ENCODE measurements at places on chromosomes 1 and 21. TPM values are rescaled to one million over a fixed set of nuclear protein-coding genes. Genes with fewer than 3 reads are reported as not detected.

DNA sequence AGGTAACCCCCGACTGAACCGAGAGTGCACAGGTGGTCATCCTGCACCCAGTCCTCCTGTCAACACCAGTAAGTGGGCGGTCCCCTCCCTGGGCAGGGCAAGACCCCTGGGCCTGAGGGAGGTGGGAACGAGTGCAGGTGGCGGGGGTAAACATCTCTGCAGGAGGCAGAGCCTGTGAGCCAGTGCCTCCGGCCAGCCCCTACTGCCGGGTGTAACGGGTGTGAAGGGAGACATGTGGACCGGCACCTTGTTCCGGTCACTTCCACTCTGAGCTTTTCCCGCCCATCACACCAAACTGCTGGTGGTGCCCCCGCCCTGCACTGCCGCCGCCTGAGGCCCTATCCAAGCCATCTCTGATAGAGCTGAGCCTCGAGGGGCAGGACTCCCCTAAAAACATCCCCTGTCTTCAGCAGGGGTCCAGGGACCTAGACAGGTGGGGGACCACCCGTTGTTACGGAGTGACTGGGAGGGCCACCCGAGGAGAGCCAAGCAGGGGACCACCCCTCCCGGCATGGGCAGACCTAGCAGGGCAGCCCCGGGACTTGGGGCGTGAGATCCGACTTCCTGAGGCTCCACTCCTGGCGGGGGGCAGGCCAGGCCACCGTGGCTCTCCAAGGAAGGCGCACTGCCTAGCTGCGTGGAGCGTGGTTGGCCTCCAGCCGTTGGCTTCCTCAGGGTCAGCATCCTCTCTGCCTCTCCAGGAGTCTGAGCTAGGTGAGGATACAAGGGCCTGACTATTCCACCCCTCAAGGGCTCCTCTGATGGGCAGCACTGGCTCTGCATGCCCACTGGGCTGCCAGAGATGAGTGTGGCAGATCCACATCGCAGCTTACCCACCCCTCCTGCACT lies 43.8 kb upstream of the LBR start:
- H3K27me3 ChIP-seq = no peaks in the 10 kb centered on the region
- no peak overlapping the region for H3K27ac ChIP-seq
- DNase-seq = no peak
- H3K4me3 ChIP-seq = no peak overlapping the region
- no peaks in the 10 kb centered on the region for H3K36me3 ChIP-seq

- H3K4me3 ChIP-seq = no peak overlapping the region
- H3K36me3 ChIP-seq = peaks cover 12% of the 10 kb centered on the region
- no peaks in the 10 kb centered on the region for H3K27me3 ChIP-seq
- peak overlapping the region; percentile 59 for H3K27ac ChIP-seq
- H3K4me1 ChIP-seq = peaks cover 11% of the 10 kb centered on the region
- no peak for DNase-seq
Measured at GRCh38 chr1:113998361-113998760, 19.1 kb downstream of the OLFML3 start.

DNA sequence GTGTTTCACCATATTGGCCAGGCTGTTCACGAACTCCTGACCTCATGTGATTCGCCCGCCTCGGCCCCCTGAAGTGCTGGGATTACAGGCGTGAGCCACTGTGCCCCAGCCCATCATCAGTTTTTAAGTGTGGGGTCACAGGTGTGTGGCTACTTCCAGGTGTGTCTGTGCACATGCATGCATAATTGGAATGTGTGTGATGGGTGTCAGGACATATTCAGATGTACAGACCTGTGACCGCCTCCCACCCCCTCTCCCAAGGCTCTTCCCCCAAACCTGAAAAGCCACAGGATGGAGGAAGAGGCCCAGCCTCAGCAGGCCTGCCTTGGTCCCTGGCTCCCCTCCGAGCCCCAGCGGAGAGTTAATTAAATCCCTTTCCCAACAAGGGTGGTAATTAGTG lies 37.3 kb upstream of the CSF3R start:
- H3K27me3 ChIP-seq = no peaks in the 10 kb centered on the region
- H3K27ac ChIP-seq = no peak overlapping the region
- H3K4me1 ChIP-seq = no peaks in the 10 kb centered on the region
- no peaks in the 10 kb centered on the region for H3K36me3 ChIP-seq
- H3K4me3 ChIP-seq = no peak overlapping the region

- peaks cover 36% of the 10 kb centered on the region for H3K4me1 ChIP-seq
- DNase-seq = no peak
- H3K4me3 ChIP-seq = peak overlapping the region; percentile 95
Measured at GRCh38 chr1:40711465-40712404, 20.2 kb downstream of the NFYC start.

Gene PINK1
- total RNA-seq = 16.5 TPM

DNA sequence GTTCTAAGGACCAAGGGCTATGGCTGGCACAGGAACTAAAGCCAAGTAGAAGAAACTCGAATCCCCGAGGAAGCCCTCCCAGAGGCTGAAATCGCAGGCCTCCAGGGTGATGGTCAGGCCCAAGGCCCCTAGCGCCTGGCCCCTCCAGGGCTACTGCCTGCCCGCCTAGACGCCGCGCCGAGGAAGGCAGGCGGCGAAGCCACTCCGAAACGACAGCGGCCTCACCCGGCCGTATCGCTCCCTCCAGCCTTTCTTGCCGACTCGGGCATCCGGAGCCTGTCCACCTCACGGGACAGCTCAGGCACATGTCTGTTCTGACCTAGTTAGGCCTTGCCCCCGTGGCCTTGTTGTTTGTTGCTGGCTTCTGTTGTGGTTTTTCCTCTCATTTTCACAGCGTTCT lies 9.7 kb upstream of the LHX8 start:
- no peak overlapping the region for H3K4me3 ChIP-seq
- H3K4me1 ChIP-seq = no peaks in the 10 kb centered on the region
- no peak for DNase-seq
- peaks cover 5% of the 10 kb centered on the region for H3K36me3 ChIP-seq
- no peak overlapping the region for H3K27ac ChIP-seq

Gene RPL22
- total RNA-seq = 516 TPM

Gene TINAGL1
- not detected for total RNA-seq

DNA sequence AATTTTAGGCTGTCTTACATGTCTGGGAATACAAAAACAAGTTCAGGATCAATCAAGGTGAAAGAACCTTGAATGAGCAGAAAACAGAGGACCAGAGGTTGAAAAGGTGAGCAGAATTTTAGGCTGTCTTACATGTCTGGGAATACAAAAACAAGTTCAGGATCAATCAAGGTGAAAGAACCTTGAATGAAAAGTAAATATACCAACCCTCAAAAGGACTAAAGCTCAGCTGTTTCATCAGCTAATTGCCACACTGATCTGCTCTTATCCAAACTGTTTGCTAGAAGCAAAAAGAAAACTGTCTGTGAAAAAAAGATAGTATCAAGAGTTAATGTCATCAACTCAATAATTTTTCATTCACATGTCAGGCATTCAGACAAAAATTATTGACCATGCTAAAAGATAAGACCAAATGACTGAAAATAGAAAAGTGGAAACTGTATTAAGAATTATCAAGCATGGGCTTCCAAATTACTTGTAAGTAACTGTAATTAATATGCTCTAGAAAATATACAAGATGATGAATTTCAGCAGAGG lies 69.2 kb downstream of the LTN1 start:
- peaks cover 13% of the 10 kb centered on the region for H3K36me3 ChIP-seq
- no peak overlapping the region for H3K27ac ChIP-seq
- no peaks in the 10 kb centered on the region for H3K27me3 ChIP-seq
